Sciatic nerve (tissue), 2 donors: ENCODE measurements at places on chromosomes 3 and 15. TPM values are rescaled to one million over a fixed set of nuclear protein-coding genes. Genes with fewer than 3 reads are reported as not detected.
A peak's percentile ranks its signal among the peaks of the same experiment; 100 is the strongest.

Gene CCDC54
- not detected for total RNA-seq

- no peak for DNase-seq
Measured at GRCh38 chr15:65388306-65389080, 10.7 kb upstream of the IGDCC3 start.

Gene RARB
- total RNA-seq, result 15.2 TPM

- no peak for DNase-seq
Measured at GRCh38 chr15:52710708-52711389, 31.7 kb upstream of the ATOSA start.

DNA sequence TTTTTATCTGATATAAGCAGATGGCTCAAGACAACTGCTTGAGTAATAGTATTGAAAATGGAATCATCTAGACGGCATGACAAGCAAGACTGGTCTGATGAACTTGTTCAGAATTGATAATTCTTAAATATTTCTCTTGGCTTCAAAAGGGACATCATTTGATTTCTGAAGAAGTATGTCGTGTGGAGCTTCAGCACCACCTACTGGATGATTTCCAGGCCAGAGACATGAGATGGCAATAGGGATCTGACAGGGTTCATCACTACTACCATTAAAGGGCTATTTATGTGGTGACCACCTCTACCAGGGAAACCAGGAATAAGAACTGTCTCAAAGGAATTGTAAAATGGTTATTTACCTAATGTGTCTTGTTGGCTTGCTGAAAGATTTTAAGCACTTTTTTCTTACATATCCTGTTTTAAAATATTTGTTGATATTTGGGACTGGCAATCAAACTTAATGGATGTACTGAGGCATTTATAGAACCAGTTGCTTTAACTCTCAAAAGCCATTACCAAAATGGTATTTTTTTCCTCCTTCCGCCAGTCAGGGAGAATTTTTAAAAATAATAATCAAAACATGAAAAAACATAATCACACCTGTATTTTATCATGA, 99.5 kb upstream of the FAM98B start:
- DNase-seq, result peak; percentile 70

Gene EPHB1
- 6.6 TPM for total RNA-seq

Gene GOLGA6L26
- not detected for total RNA-seq

Gene ZNF620
- 6.1 TPM for total RNA-seq

DNA sequence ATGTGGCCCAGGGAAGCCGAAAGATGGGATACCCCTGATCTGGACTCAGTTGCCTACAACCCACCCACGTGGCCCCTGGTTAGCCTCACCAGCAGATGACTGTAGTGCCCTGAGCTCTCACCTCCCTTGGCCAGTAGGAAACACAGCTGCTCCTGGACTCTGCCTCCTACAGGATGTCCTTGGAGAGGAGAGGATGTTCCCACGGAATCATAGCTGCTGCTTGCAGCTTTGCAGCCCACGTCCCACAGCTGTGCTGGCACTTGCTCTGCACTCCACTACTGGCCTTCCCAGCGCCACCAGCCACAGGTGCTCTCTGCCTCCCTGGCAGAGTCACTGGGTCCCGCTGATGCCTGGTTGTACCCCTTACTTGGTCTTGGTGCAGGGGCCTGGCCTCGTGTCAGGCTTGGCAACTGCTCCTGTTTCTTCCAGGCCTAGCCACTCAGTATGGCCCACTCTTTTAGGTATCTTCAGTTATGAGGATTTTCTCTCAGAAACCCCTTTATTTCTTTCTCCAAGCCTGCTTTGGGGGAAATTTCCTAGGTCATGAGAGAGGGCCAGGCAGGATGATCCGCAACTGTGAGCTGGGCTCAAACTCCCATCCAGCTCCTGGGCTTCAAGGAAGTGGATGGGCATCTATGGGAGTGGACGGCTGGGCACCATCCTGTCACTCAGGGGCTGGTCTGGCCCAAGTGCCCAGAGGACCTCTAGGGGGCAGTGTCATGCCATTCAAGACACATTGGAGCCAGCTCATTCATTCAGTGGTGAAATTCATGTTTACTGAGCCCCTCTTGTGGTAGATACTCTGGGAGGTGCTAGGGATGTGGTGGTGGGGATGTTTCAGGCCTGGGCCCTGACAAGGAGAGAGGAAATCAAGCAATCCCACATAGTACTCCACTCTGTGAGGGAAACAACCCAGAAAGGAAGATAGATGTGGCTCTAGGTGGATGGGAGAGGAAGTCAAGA, 16.2 kb upstream of the VILL start:
- peak; percentile 78 for DNase-seq

Gene IGSF10
- total RNA-seq, result 1.2 TPM

- DNase-seq, result no peak
Measured at GRCh38 chr3:64188810-64189560, 36.3 kb downstream of the PRICKLE2 start.

- DNase-seq, result no peak
Measured at GRCh38 chr3:127855246-127855645, 32.9 kb upstream of the MGLL start.

DNA sequence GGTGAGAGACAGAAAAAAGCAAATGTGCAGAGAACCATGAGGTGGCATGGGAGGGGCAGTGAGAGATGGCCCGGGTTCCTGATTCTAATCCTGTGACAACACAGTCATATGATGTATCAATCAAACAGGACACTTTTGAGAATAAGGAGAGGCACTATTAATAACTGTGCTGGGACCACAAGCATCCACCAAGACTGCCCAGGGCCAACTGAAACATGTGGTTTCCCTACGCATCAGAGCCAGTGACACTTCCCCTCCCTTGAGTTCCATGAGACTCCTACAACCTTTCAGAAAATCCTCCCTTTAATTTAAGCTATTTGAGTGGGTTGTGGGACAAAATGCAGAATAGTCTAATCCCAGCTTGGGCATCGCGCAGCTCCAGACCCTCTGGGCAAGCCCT, 17.4 kb downstream of the SH3BP5 start:
- DNase-seq, result no peak

GRCh38 chr3:25313286-25313685, 114.8 kb upstream of the RARB start:
- no peak for DNase-seq

- DNase-seq, result no peak
Measured at GRCh38 chr3:79604681-79605080, 163.1 kb downstream of the ROBO1 start.

DNA sequence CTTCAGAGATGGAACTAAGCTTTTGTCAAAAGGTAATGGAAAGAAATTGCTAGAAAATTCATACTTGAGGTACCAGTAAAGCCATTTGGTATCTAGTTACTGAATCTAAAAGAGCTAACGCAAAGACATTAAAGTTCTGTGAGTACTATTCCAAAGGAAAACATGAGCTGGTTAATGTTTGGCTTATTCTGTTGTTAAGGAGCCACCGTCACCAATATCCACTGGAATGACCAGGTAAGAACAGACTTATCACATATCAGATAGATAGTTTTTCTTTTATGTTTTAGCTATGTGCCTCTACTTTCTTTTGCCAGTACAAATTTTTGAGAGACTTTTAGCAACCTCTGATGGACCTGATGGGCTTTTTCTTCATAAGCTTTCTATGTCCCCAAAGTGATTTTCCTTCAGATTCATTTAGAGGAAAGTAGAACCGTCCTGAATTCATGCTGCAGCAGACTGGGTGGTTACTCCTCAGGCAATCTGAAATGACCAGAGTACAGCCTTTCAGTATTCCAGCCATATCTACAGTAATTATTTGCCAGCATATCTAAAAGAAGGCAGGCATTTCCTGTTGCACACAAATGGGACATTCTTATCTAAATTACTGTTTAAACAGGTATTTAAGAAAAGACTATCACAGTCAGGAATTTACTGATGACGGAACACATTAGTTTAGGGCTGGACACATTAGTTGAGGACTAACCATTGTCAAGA, 274.1 kb downstream of the MECOM start:
- DNase-seq, result no peak

DNA sequence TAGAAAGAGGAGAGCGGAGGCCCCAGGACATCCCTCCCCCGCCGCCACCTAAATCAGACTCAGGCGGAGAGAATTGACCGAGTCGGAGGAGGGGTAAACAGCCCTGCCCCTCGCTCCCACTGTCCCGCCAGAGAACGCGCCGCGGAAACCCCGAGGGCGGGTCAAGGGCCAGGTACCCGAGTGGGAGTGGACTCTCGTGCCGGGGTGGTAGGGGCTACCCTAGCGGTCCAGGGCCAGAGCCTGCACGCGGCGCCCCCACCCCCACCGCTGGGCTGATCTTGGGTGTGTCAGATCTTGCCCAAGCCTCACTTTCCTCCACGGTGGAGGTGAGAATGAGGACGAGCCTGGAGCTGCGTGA, 19.0 kb downstream of the SPATA12 start:
- DNase-seq, result peak; percentile 65

DNA sequence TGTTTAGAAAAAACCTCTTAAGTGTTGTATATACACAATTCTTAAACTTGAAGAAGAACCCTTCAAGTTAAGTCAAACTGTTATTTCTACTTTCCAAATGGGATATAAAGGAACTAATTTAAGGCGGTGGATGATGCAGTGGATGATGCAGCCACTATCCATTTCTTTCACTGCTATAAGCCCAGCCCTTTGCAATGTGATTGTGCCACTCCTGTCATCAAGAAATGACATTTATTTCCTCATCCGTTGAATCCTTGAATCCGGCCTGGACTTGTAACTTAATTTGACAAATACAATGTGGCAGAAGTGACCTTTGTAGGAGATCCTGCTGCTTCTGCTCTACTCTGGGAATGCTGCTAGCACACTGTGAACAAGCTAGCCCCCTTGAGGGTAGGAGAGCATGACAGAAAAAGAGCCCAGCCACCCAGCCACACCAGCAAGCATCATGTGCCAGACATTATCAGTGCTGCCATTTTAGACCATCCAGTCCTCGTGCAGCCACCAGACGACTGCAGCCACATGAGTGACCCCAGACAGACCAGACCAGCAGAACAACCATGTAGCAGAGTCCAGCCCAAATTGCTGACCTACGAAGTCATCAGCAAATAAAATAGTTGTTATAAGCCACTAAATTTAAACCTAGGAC, 47.4 kb downstream of the UACA start:
- no peak for DNase-seq

Gene SLC6A11
- 1.4 TPM for total RNA-seq

DNA sequence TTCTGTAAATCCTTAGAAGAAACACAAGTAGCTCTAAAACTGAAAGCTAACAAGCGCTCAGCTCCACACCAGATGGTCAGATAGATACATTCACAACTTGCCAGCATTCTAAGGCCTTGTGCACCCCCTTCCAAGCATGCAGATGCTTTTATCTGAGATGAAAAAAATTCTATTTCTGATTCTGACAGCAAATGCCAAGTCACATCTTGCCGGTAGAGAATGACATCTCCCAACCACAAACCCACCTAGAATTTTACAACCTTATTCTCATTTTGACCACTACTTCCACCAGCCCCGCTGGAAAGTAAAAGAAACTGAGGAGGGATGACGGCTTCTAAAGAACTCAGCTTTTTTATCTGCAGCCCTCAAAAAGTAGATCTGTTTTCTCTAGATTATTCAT, 57.7 kb downstream of the SUMF1 start:
- no peak for DNase-seq

DNA sequence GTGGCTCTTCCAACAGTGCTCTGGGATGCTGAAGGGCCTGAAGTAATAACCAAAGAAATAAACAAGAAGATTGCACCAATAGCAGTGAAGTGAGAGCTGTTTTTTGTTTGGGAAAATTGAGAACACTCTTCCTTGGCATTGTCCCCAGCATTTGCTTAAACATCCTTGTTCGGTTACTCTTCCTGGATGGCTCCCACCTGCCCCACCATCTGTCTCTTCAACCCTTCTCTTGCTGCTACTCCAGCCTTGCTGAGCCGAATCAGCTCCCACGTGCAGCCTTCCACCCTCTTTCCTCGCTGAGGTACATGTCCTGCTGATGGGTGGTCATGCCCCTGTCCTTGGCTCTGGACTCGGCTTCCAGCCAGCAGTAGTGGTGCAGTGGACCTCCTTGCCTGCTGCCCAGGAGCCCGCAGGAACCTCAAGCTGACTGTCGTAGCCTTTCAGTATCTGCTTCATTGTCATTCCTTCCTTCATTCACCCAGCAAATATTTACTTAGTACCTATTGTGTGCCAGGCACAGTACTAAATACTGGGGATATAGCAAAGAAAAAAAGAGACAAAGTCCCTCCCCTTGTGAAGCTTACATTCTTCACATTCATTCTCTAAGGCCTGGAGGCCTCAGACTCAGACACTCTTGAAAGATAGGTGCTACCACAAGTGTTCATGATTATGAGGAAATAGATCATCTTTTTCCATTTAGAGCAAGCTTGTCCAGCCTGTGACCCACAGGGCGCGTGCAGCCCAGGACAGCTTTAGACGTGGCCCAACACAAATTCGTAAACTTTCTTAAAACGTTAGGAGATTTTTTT, 17.1 kb upstream of the VILL start:
- no peak for DNase-seq

DNA sequence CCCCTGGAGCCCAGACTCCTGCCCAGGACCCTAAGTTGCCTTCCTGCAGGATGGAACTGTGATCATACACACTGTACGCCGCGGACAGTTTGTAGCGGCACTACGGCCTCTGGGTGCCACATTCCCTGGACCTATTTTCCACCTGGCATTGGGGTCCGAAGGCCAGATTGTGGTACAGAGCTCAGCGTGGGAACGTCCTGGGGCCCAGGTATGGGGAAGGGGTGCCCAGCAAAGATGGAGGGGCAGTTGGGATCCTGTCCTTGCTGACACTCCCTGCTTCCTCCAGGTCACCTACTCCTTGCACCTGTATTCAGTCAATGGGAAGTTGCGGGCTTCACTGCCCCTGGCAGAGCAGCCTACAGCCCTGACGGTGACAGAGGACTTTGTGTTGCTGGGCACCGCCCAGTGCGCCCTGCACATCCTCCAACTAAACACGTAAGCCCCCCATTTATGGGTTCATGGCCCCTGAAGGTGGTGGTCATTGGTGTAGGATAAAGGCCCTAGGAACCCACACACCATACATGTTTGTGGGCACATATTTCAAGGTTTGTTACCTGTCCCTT, 28.8 kb downstream of the NBEAL2 start:
- DNase-seq, result peak; percentile 58

DNA sequence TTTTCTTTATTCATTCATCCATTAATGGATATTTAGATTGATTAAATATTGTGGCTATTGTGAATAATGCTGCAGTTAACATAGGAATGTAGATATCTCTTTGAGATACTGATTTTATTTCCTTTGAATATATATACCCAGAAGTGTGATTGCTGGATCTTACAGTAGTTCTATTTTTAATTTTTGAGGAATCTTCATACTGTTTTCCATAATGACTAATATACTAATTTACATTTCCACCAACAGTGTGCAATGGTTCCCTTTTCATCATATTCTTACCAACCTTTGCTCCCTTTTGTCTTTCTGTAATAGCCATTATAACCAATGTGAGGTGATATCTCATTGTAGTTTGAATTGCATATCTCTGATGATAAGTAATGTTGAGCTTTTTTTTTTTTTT, 106.3 kb downstream of the OTOL1 start:
- no peak for DNase-seq

DNA sequence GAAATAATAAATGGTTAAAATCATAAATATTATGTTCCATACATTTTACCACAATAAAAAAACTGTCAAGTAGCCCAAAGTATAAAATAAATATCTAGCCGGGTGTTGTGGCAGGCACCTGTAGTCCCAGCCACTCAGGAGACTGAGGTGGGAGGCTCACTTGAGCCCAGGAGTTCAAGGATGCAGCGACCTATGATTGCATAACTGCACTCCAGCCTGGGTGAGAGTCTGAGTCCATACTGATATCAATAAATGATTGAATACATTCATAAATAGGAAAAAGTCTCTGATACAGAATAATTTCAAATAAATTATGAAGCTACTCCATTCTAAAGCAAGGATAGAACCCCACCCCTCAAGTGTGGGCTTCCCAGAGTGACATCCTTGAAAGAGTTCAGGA, 68.5 kb upstream of the GATA2 start:
- no peak for DNase-seq

Gene TNFAIP8L3
- total RNA-seq, result 10.8 TPM

Gene GP5
- total RNA-seq, result 0.09 TPM

GRCh38 chr3:32381922-32382321, 9.7 kb upstream of the CMTM7 start:
- DNase-seq, result no peak
